ENCODE measurements at places on chromosomes 7 and 10.
A peak's percentile ranks its signal among the peaks of the same experiment; 100 is the strongest.

GRCh38 chr10:79249186-79250121, 97.8 kb upstream of the PPIF start:
- H3K4me3 ChIP-seq: peak overlapping the region; percentile 58
- DNase-seq: peak; percentile 69
- H3K27ac ChIP-seq: peak overlapping the region; percentile 99
- peaks cover 11% of the 10 kb centered on the region for H3K36me3 ChIP-seq
- no peaks in the 10 kb centered on the region for H3K27me3 ChIP-seq

DNA sequence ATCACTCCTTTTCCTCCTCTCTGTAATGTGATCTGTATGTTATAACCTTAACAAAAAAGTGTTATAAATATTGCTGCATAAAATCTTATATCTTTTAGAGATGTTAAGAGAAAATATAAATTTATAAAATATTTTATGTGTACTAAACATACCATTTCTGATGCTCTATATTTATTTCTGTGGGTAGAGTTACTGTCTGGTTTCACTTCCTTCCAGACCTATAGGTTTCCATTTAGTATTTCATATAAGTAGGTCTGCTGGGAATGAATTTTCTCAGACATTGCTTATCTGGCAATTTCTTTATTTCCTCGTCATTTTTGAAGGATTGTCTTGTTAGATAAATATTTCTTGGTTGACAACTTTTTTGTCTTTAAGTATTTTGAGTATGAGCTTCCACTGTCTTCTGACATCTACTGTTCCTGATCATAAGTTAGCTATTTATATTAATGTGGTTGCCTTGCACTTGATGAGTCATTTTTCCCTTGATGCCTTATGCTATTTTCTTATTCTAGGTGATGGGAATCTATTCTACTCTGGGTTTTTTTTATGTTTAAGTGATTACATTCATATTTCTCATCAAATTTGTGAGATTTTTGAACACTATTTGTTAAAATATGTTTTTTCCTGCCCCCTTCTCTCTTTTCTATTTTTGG, 11.2 kb upstream of the THSD7A start:
- H3K4me1 ChIP-seq: no peaks in the 10 kb centered on the region
- H3K27me3 ChIP-seq: no peaks in the 10 kb centered on the region
- DNase-seq: no peak
- H3K4me3 ChIP-seq: no peak overlapping the region
- H3K27ac ChIP-seq: no peak overlapping the region
- no peaks in the 10 kb centered on the region for H3K36me3 ChIP-seq

DNA sequence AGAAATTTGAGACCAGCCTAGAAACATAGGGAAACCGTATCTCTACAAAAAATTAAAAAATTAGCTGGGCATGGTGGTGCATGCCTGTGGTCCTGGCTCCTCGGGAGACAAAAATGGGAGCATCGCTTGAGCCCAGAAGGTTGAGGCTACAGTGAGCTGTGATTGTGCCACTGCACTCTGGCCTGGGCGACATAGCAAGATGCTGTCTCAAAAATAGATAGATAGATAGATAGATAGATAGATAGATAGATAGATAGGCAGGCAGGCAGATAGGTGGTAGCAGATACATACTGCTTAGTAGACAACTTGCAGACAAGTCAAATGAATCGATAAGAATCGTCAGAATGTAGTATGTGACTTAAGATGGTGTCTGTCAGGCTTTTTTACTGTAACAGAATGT, 106.9 kb downstream of the SND1 start:
- H3K27ac ChIP-seq: no peak overlapping the region
- no peaks in the 10 kb centered on the region for H3K27me3 ChIP-seq
- no peak overlapping the region for H3K4me3 ChIP-seq
- H3K4me1 ChIP-seq: peaks cover 29% of the 10 kb centered on the region
- DNase-seq: no peak

DNA sequence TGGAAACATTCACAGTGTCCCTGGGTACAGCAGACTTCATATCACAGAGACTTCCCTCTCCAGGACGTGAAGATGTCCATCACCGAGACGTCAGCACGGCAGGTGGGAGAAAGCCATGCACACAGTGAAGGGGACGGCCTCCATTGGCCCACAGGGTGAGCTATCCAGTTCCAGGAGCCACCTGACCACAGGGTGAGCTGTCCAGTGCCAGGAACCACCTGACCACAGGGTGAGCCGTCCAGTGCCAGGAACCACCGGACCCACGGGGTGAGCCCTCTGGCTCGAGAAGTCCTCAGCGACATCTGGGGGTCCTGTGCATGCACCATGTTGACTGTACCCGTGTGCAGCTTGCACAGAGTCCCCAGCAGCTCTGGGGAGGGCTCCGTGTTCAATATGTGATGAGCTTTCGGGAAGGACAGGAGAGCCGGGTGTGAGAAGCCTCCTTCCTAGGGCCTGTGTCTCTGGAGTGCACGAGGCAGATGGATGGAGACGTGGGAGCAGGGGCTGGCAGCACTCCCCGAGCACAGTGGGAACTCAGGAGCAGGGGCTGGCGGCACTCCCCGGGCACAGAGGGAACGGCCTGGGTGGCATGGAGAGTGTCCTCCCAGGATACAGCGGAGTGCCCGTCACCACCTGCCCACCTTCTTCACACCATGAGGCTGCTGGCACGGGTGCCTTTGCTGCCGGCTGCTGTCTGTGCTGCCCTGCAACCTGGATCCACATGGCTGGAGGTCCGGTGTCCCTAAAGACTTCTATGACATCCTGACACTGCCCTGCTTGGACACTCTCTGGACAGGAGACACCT, 616.2 kb downstream of the DNAJB6 start:
- no peak overlapping the region for H3K27ac ChIP-seq
- no peaks in the 10 kb centered on the region for H3K27me3 ChIP-seq
- H3K36me3 ChIP-seq: no peaks in the 10 kb centered on the region
- H3K4me3 ChIP-seq: no peak overlapping the region
- no peaks in the 10 kb centered on the region for H3K4me1 ChIP-seq

DNA sequence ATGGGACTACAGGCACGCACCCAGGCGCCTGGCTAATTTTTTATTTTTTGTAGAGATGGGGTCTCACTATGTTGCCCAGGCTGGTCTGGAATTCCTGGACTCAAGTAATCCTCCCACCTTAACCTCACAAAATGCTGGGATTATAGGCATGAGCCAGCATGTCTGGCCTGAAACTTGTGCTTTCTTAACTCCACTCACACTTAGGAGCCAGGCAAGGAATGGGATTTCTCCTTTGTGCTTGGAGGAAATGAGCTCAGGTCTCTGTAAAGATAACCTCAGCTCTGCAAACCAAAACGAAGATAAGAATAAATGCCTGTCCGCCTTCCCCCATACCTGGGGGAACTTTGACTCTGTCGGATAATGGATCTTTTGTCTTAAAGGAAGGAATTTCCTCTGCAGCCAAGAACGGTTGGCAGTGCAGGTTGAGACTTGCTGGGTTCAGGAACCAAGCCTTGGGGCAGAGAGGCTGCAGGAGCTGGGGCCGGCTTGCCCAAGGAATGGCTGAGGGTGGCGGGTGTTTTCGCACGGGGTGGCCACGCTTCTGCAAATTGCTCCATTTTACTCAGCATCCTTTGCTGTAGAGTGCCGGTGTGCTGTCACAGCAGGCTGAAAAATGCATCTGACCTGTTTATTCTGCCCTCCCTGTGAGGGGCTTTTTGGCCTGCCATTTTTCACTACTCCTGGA, 174.2 kb downstream of the KIAA1217 start:
- H3K4me1 ChIP-seq: no peaks in the 10 kb centered on the region
- H3K27ac ChIP-seq: no peak overlapping the region
- H3K36me3 ChIP-seq: no peaks in the 10 kb centered on the region
- H3K4me3 ChIP-seq: no peak overlapping the region

DNA sequence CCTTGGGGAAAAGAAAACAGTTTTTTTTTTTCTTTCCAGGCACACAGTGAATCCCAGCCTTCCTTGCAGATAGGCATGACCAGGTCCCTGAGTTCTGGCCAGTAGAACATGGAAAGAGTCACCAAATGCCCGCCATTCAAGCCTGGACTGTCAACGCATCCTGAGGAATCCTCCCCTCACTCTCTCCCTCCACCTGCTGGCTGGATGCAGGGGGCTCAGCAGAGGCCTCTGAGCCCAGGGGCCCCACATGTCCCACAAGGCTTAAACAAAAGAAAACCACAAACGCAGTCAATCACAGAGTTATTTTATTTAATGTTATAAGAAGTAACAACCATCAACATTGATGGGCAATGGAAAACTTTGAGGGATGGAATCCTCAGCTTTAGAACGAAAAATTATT, 93.1 kb downstream of the JCAD start:
- no peak overlapping the region for H3K4me3 ChIP-seq
- H3K27me3 ChIP-seq: no peaks in the 10 kb centered on the region
- H3K27ac ChIP-seq: no peak overlapping the region

GRCh38 chr10:127243490-127244272, 47.3 kb upstream of the INSYN2A start:
- DNase-seq: no peak
- no peaks in the 10 kb centered on the region for H3K36me3 ChIP-seq
- H3K27me3 ChIP-seq: no peaks in the 10 kb centered on the region
- no peaks in the 10 kb centered on the region for H3K4me1 ChIP-seq

- H3K4me3 ChIP-seq: no peak overlapping the region
- no peaks in the 10 kb centered on the region for H3K27me3 ChIP-seq
- DNase-seq: no peak
- peaks cover 19% of the 10 kb centered on the region for H3K4me1 ChIP-seq
Observed at GRCh38 chr10:119251315-119251708, 43.9 kb downstream of the GRK5 start.

GRCh38 chr10:110153396-110153795, 54.0 kb upstream of the MXI1 start:
- peaks cover 78% of the 10 kb centered on the region for H3K27me3 ChIP-seq
- DNase-seq: no peak
- H3K27ac ChIP-seq: no peak overlapping the region
- peaks cover 8% of the 10 kb centered on the region for H3K36me3 ChIP-seq
- no peak overlapping the region for H3K4me3 ChIP-seq

DNA sequence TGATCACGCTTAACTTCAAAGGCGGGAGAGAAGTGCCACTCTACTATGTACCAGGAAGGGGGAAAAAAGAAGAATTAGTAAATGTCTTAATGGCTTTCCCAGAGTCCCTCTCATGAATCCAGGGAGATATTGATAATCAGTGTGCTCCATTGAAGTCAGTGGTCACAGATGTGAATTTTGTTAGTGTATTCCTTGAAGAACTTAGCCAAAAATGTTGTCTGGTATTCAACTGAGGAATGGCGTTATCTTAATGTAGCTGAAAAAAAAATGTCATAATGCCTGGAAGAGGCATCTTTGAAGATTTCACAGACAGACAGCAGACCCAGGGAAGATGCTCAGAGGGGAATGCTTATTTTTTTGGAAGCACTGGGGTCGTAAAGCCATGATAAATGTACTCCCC, 250.4 kb downstream of the WDR11 start:
- DNase-seq: no peak
- no peaks in the 10 kb centered on the region for H3K4me1 ChIP-seq
- H3K36me3 ChIP-seq: no peaks in the 10 kb centered on the region
- no peak overlapping the region for H3K4me3 ChIP-seq

GRCh38 chr10:24900888-24901685, 51.3 kb downstream of the PRTFDC1 start:
- no peak for DNase-seq
- H3K4me1 ChIP-seq: peaks cover 42% of the 10 kb centered on the region
- H3K4me3 ChIP-seq: no peak overlapping the region
- H3K27ac ChIP-seq: peak overlapping the region; percentile 79
- peaks cover 24% of the 10 kb centered on the region for H3K36me3 ChIP-seq
- H3K27me3 ChIP-seq: no peaks in the 10 kb centered on the region

DNA sequence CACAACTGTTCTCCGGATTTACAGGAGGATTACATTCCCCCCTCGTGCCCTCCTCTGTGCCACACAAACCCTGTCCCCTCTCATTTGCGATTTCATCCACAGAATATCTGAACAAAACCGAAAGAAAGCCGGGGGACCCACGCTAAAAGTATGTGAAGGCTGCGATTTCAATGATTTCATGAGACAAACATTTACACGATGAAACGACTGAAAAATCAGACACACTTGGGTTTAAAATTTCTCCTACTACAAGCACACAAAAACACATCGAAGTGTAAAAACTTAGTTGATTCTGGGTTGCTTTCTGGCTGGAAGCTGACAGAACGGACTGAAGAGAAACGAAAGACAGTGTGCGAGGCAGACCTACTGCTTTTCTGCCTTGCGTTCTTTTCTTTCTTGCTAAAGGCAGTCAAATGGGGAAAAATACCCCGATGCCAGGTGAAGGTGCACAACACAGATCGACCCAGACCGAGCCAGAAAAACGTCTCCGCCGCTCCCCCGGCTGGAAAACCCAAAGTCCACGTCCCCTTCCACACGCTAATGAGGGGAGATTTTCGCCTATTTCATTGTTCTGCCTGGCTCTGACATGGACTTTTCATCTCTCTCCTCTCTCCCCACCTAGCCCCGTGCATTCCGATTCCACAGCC, 1.2 kb downstream of the HIPK2 start:
- H3K36me3 ChIP-seq: peaks cover 5% of the 10 kb centered on the region
- H3K4me3 ChIP-seq: peak overlapping the region; percentile 90
- H3K4me1 ChIP-seq: peaks cover 46% of the 10 kb centered on the region
- peaks cover 22% of the 10 kb centered on the region for H3K27me3 ChIP-seq
- H3K27ac ChIP-seq: peak overlapping the region; percentile 97

DNA sequence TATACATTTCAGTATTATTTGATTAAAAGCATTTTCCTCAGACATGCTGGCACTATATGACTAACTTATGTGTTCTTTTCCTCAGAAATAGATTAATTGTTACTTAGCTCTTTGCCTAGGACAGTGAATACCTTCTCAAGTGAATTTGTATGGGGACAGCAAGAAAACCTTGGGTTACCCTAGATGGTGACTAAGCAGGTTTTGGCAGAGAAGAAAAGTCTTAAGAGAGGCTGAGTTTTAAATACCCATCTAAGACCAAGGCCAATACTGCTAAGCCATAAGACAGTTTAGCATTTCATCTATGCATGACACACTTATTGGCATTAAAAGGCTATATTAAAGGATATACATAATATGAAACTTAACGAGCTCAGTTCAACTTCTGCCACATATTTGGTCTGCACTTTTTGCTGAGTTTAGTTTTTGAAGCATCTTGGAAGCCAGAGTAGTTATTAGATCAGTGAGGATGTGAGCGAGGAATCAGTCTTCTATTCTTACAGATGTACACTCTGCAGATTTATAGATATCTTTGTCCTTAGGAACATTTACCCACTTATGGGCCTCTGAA, 54.6 kb upstream of the FAM3C start:
- no peak for DNase-seq
- no peak overlapping the region for H3K4me3 ChIP-seq
- peaks cover 5% of the 10 kb centered on the region for H3K36me3 ChIP-seq
- no peaks in the 10 kb centered on the region for H3K4me1 ChIP-seq

DNA sequence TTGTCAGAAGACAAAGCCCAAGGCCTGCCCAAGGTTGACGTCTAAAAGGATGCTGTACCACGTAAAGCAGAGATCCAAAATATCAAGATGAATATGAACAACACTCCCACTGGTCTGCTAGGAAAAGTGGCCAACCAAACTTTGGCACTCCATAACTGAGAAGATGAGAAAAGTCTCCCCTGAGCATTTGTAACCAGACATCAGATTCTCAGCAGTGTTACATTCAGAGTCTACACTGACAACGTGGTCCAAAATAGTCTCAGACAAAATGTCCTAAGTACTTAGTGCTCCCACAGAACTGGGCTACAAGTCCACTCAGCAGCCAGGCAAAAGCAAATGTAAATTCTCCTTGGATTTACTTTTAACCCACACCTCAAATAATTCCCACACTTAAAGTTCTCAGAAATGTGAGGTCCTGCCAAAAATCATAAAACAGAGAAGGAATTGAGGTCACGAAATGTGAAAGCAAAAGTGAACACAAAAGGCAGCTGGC, 185.1 kb upstream of the NOBOX start:
- no peak overlapping the region for H3K27ac ChIP-seq
- H3K27me3 ChIP-seq: no peaks in the 10 kb centered on the region
- DNase-seq: no peak
- no peaks in the 10 kb centered on the region for H3K4me1 ChIP-seq
- H3K4me3 ChIP-seq: no peak overlapping the region
- peaks cover 5% of the 10 kb centered on the region for H3K36me3 ChIP-seq
